ENCODE measurements at places on chromosomes 5 and 9. TPM values are rescaled to one million over a fixed set of nuclear protein-coding genes. Genes with fewer than 3 reads are reported as not detected.

PCA3 gene
- total RNA-seq, result 0.90 TPM

MFAP3 gene
- total RNA-seq, result 105 TPM

PCDHA8 gene
- total RNA-seq, result 0.09 TPM

PLAC8L1 gene
- 0.38 TPM for total RNA-seq

PCDHGA1 gene
- total RNA-seq, result 0.36 TPM

MED27 gene
- 14.5 TPM for total RNA-seq

MYMK gene
- not detected for total RNA-seq
